ENCODE measurements at places on chromosomes 5 and 9.

DNA sequence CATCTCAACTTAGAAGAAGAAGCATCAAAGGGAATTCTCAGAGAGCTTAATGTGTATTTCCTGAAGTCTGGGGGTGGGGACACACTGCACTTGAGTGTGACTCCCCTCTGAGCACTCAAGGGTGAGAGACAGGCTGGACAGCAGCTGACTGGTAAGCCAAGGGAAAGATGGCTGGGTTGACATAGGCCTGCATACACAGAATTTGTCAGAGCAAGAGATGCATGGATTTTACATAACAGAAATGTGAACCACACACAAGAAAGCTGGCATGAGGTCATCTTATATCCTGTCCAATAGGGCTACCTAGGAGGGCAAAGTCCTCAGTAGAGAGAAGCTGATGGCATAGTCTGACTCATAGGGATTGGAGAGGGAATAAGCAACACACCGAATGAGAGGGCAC is 114.3 kb upstream of the EPB41L4A start:
- no peak for DNase-seq

GRCh38 chr5:74028406-74028805 is 402.4 kb downstream of the ARHGEF28 start:
- DNase-seq = no peak

GRCh38 chr5:81228084-81228483 is 5.0 kb upstream of the CKMT2 start:
- no peak for DNase-seq

- DNase-seq = no peak
These were observed 25.6 kb downstream of the RASGRF2 start for GRCh38 chr5:80985600-80986228.

- no peak for DNase-seq
These were observed 51.6 kb downstream of the SNCAIP start for GRCh38 chr5:122363623-122364022.

DNA sequence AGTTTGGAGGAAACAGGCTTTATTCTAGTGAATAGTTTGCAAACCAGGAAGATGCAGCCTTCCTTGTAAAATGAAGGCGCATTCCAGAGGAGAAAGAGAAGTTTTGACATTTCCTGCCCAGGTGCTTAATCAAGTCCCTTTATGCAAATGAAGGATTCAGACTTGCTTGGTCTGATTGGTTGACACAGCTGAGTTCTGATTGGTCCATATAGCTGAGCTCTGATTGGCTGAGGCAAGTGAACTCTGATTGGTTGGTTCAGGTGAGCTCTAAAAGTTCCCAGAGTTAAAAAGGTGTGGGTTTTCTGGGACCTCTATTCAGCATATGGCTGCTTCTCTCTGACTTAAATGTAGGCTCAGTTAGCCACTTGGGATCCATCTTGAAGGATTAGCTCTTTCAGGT is 151.0 kb downstream of the CACNA1B start:
- peak; percentile 11 for DNase-seq
